Fibroblast of skin of scalp (primary cell): ENCODE measurements at places on chromosomes 4 and X.
A peak's percentile ranks its signal among the peaks of the same experiment; 100 is the strongest.

GRCh38 chr4:10006231-10006600 lies 15.1 kb downstream of the SLC2A9 start:
- no peak for DNase-seq

- peak; percentile 52 for DNase-seq
Observed at GRCh38 chr4:140856621-140857062, 100.5 kb upstream of the TBC1D9 start.

- DNase-seq: no peak
Observed at GRCh38 chr4:144338834-144339233, 198.3 kb upstream of the GYPA start.

- DNase-seq: no peak
Observed at GRCh38 chr4:155738548-155738947, 20.3 kb upstream of the GUCY1B1 start.

DNA sequence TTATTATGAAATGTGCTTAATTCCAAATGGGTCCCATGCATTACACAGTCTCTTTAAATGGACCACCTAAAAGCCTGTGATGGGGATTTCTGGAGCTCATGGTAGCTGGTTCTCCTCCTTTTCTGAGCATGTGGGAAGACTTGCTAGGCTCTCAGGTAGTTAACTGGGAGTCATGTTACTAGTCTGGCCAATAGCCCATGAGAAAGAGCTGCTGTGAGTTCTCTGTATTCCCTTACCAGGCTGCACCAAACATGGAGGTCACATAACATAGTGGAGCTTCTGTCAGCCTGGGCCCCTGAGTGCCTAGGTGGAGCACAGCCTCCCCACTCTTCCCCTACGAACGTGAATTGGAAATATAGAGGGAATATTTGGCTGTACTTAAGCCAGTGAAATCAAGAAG lies 198.4 kb downstream of the MAML3 start:
- no peak for DNase-seq

DNA sequence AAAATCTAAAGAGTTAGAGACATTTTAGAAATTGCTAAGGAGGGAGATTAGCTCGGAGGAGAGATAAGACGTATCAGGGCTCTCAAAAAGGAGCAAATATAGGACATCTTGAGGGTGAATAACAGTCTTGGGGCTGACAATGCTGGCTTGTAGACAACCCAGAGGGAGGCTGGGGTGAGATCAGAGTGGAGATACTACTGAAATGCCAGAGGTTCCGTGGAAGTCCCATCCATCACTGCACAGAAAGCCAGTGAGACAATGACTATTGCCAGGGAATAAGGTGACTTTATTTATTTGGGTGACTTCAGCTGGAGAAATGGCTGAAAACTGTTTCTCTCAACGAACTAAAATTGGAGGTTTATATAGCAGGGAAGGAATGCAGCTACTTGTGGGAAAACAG lies 838.1 kb upstream of the AGA start:
- no peak for DNase-seq

- DNase-seq: no peak
Observed at GRCh38 chrX:148020329-148020728, 39.2 kb downstream of the FMR1NB start.

DNA sequence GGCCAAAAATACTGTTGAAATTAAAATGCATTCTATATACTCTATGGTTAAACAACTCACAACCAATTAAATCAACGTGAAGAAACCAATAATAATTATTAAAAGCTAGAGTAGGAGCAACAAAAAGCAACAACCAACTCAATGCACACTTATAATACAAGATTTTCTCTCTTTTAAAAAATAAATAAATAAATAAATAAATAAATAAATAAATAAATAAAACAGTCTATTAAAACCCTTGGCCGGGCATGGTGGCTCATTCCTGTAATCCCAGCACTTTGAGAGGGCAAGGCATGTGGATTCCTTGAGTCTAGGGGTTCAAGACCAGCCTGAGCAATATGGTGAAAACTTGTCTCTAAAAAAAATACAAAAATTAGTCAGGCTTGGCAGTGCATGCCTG lies 62.7 kb downstream of the ENOX2 start:
- no peak for DNase-seq

DNA sequence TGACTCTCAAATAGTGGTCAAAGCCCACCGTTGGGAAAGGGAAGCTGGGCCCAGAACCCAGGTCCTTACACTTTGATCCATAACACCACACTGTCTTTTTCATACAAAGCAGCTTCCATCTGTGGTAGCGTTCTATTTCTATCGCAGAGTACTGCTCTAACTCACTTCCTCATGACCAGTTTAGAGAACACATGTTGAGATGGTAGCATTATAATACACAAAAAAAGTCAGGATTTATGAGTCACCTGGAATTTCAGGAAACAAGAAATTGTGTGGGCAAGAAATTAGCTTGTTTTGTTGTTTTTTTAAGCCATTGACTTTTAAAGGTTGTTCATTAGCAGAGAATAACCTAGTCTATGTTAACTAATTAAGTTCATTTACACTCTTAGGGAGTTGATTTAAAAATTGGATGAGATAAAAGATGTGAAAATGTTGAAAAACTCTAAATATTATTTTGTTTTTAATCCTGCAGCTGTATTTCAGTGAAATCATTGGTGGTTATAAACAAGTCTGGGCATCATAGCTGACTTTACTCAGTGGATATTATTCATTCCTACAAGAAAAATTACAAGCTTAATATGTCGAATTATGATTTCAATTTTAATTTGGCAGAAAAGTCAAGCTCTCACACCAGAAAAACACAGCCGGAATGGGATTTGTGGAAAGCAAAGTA lies 1011.1 kb upstream of the HS3ST1 start:
- no peak for DNase-seq

DNA sequence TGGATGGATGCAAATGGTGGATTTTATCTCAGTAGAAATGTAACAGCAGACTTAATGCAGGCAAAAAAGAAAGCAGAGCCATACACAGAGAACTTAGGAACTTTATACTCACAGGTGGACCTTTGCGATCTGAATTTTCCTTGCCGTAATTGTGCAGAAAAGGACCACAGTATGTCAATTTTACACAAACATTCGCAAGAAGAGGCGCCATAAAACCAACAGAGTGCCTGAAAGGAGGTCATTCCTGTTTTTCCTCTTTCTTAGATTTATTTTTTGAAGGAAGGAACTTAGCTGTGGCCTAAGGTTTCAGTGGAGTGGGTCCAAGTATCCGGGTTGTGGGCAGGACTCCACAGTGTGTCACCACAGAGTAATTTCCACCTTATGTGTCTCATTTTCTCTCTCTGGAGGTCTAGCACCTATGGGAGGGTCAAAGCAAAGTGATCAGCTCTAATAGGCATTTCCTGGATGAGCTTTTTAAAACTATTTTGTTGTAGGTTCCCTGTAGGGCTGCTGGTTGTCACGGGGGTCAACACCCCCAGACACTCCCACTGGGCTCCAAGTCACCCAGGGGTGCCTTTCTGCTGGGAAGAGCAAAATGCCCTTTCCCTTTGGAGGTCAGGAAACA lies 24.7 kb upstream of the PBDC1 start:
- peak; percentile 51 for DNase-seq

DNA sequence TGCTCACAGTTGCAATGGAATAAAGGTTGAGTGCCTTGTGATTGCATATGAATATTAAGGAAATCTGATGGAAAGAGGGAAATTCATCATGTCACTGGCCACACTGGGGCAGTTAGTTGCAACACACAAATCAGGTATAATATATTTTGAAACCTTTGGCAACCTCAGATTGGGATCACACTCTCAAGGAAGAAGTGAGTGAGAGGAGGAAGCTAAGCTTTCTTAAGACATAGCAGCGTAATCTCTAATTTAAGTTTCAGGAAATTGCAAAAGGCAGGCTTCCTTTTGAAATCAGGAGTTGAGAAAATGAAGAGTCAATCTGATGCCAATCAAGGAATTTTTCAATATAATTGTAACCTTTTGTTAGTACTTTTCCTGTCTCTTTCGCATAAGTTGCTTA lies 12.3 kb upstream of the CLTRN start:
- DNase-seq: no peak

- no peak for DNase-seq
Observed at GRCh38 chr4:125020089-125021034, 294.4 kb upstream of the FAT4 start.

GRCh38 chrX:5220421-5220820 lies 1008.2 kb downstream of the NLGN4X start:
- DNase-seq: peak; percentile 0

DNA sequence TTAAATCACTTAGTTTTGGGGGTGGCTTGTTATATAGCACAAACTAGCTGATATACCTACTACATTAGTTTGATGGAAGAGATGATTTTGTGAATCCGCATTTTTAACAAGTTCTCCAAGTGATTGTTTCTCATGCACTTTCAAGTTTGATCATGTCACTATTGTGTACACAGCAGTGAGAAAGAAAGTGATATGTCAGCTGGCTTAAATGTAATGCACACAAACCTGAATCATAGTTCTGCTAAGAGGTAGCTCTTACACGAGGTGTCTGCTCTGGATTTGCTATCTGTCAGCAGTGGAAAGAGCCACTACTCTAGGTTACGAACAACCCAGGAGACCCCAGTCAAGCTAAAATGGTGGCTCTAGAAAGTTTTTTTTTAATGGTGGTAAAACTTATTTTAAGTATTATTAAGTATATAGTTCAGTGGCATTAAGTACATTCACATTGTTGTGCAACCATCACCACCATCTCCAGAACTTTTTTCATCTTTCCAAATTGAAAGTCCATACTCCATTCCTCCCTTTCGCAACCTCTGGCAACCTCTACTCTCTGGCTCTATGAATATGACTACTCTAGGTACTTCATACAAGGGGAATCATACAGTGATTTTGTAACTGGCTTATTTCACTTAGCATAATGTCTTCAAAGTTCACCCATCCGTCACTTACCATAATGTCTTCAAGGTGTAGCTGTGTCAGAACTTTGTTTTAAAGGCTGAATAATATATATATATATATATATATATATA lies 147.3 kb downstream of the HS6ST2 start:
- no peak for DNase-seq

DNA sequence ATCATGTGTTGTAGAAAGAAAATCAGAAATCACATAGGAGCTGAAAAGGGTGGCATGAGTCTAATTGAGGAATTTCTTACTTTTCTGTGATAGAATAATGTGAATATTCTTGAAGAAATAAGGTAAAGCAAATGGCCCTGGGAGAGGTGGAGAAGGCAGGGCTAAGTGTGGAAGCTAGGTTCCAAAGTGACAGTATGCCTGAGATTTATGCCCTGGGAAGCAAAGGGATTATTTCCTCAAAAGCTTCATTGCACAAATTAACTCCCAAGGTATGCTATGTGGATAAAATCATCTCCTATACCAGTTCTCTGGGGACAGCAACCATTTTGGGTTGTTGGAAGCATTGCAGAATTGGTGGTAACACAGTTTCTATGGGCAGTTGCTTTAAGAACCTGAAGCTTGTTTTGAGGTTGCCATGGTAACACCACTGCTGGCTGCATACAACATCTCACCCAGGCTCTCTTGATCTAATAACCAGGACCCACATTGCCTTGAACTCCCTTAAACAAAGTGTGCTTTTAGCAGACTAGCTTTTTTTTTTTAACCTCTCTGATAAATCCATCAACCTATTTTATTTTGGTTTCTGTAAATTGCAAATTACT lies 21.0 kb downstream of the MAOA start:
- no peak for DNase-seq

GRCh38 chr4:86870442-86871069 lies 21.4 kb upstream of the SLC10A6 start:
- no peak for DNase-seq

GRCh38 chrX:46770000-46770816 lies 11.3 kb upstream of the SLC9A7 start:
- DNase-seq: peak; percentile 71

GRCh38 chr4:27020203-27020602 lies 159.6 kb downstream of the STIM2 start:
- DNase-seq: no peak

- no peak for DNase-seq
Observed at GRCh38 chr4:104693601-104694201, 199.0 kb upstream of the CXXC4 start.

DNA sequence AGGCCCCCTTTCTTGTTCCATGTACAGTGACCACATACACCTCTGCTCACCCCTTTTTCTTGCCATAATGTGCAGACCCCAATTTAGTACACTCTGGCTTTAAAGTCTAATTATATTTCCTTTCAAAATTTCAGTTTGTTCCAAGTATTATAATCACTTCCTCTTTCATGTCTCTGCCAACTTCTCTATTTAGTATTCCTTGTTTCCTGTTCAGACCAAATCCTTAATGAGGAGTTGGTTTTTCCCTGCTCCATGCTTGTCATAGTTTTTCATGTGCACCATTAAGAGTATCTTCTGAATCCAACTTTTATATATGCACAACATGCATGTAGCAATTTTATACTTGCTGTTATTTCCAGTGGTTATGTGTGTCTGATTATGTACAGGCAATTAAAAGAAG lies 32.3 kb downstream of the USP53 start:
- no peak for DNase-seq

DNA sequence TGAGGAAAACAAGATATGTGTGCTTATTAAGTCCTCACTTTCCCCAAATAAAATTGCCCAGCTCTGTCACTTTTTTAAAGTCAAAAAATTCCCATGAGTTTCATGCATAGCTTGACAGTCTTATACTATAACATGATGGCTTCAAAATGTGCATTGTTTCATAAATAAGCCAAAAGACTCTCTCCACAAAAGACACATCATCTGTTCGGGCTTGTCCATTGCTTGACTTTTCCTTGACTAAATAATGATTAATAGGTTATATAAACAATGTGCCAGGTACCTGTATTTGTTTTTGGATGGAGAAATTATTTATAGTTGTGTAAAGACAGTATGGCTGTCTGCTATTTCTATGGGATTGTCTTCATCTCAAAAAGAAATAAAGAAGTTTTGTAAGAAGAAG lies 329.2 kb upstream of the KLF3 start:
- no peak for DNase-seq
